ENCODE measurements at places on chromosomes 5 and 9. TPM values are rescaled to one million over a fixed set of nuclear protein-coding genes. Genes with fewer than 3 reads are reported as not detected.

Gene SLC6A18
- not detected for total RNA-seq

Gene CSF2
- not detected for total RNA-seq

Gene FST
- 0.99 TPM for total RNA-seq

Gene HRCT1
- total RNA-seq = not detected

Gene C5orf58
- not detected for total RNA-seq

Gene FCN2
- total RNA-seq = not detected

Gene SPIN1
- total RNA-seq = 27.7 TPM

All from CD4-positive, alpha-beta T cell (primary cell).